Endothelial cell of umbilical vein (primary cell): ENCODE measurements at places on chromosomes 7 and 10.
A peak's percentile ranks its signal among the peaks of the same experiment; 100 is the strongest.

DNA sequence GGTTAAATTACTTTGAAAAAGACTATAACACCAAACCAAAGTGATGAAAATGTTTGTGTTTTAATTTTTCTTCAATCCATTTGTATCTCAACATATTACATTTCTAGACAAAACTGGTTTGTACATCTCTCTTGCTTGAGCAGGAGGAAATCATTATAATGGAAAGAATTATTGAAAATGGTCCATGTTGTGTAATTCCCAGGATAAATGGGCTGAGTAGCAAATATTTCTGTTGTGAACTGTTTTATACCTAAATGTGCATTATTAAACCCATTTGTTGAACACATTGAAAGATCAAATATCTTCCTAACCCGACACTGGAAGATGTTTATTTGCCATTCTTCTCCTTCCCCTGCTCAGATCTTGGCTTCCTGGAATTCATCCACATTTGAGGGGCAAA lies 14.1 kb upstream of the CDK6 start:
- DNase-seq = no peak

- DNase-seq = no peak
Observed at GRCh38 chr10:128896116-128896795, 570.8 kb upstream of the MGMT start.

GRCh38 chr7:150685219-150686029 lies at the start of gene GIMAP2:
TSS of gene GIMAP2 (plus strand) at chr7:150685706. CDS start at chr7:150687060, 1,354 bp downstream.
- peak; percentile 87 for DNase-seq

- DNase-seq = no peak
Observed at GRCh38 chr10:121262774-121263430, 335.3 kb downstream of the FGFR2 start.

DNA sequence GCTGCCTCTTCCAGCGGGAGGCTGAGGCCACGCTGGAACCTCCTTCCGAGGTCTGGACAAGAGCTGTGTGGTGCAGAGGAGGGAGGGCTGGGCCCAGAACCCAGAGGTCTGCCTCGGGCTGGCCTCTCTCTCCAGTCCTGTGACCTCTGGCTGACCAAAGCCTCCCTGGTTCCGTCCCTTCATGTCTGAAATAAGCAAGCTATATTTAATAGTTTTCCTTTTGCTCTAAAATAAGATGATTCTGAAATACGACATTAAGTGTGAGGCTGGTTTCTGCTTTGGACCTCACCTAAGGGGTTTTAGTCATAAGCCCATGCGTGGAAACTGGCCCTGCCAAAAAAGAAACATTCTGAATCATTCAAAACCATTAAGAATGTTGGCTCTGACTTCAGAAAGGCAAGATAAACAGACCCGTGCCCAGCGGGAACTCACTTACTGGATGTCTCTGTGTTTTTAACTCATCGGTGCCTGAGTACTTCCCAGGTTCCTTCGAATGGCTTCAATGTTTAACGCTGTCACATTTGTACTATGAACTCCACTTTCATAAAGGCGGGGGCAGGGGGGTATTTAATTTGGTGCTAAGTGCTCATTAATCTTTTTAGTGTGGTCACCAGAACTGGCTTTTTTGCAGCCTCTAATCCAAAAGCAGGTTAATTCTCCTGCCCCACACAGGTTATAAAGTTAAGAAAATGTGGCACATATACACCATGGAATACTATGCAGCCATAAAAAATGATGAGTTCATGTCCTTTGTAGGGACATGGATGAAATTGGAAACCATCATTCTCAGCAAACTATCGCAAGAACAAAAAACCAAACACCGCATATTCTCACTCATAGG lies 157.5 kb upstream of the KLF14 start:
- DNase-seq = peak; percentile 91

- DNase-seq = no peak
Observed at GRCh38 chr10:114071178-114071577, 27.5 kb downstream of the ADRB1 start.

DNA sequence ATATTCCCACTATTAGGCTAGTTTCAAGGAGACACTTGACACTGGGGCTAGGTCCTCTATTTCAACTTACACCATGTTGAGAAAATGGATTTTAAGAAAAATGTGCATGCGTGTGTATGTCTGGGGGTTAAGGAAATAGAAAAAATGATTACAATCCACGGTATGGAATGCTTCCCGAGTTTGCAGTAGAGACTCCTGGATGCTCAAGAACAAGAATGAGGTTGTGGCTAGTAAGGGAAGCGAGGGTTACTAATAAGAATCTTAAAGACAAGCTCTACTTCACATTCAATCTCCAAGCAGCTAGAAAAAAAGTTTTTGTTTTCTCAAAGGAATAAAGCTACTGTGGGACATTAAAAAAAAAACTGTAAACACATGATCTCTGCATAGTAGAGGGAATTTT lies 54.7 kb downstream of the ANK3 start:
- no peak for DNase-seq

GRCh38 chr10:21523557-21524008 lies 1.9 kb downstream of the SKIDA1 start:
- no peak for DNase-seq

DNA sequence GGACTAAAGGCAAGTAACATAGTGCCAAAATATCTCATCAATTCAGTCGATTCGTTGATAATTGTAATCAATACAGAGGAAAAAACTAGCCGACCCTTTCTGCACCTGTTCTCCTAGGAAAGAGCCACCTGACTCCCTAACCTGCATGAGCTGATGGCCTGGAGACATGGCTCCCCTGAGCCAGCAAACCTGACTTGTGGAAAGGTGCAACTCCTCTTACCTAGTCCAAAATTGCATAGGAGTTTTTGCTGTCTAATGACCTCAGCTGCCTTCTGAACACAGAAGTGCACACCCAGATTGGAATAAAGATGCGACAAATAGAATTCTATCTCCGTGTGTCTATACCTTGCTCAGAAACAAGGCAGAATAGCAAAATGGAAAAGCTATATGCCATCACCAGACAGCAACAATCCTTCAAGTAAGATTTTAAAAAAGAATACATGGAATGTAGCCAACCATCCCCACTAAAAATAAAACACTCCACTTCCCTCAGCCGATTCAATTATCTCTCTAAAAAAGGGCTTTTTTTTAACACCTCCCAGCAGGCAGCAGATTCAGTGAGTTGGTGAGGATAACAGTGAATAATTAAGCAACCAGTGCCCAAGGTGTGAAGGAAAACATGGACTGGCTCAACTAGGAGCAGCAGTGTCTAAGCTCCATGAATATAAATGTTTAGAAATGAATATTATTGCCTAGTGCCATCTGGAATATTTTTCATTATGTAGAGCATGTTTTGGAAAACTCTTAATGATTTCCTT lies 26.6 kb upstream of the LMTK2 start:
- DNase-seq = no peak

DNA sequence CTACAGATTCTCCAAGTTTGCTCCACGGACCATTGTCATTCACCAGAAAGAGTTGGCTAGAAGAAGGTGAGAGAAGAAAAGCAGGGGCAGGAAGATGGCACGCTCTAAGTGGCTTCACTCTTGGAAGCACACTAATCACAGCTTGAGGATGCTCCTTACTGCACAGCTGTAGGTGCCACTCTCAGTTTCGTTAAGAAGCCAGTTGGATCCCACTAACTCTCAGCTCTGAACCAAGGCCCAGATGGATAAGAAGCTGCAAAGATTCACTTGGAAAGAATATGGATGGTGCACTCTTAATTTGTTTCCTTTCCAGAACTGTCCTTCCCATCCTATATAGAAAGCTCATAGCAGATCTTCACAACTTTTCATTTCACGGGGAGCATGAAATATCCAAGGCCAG lies 94.5 kb upstream of the AGK start:
- DNase-seq = no peak

DNA sequence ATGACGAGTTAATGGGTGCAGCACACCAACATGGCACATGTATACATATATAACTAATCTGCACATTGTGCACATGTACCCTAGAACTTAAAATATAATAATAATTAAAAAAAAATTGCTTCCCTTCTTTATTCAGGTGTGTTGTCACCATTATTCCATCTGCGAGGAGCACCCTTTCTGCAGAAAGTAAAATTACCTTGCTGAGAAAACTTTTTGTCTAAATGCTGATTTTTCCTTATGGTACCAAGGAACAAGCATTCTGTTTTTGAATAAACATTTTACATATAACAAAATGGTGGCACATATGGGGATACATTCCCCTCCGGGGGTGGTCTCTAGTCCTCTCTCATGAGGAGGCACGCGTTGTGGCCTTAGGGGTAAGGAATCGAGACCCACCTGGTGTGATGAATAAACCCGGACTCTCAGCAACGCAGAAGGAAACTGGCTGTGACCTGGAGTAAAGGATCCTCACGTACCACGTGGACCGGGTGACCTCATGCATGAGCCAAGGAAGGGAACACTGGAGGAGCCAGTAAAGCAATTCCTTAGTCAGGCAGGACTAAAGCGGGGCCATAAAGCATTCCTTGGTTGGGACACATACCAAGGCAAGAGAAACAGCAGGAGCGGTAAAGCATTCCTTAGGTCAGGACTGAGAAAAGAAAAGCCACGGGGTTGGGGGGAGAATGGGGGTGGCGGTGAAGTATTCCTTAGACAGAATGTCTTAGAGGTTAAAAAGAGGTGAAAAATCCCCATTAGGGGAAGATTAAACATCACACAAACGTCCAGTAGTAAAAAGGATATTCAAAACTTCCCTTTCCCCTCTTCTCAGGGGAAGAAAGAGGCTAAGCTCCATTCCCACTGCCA lies 20.8 kb upstream of the OPTN start:
- no peak for DNase-seq

DNA sequence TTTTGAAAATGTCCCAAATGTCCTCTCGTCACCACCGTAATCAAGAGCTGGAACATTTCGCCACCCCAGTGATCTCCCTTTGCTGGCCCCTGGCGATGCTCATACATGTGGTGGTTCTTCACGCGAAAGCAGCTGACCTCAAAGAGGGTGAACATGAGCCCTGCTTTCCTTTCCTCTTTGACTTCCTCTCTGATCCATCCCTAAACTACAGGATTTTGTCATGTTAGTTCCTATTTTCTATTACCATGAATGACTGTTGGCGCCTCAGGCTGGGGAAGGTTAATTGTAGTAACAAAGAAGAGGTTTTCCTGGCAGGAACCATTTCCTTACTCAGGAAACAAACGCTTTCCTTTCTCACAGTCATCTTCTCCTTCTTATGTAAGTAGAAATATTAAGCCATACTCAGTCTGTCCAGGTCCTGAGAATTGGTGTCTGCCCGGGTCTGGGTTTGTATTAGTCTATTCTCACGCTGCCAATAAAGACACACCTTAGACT lies 114.5 kb downstream of the INSYN2A start:
- peak; percentile 65 for DNase-seq

- no peak for DNase-seq
Observed at GRCh38 chr10:63719226-63719856, 198.1 kb downstream of the REEP3 start.

- no peak for DNase-seq
Observed at GRCh38 chr7:144048648-144049047, at the start of gene OR2A5. TSS of gene OR2A5 (plus strand) at chr7:144048948. CDS start at chr7:144050402, 1,454 bp downstream.

GRCh38 chr7:33873981-33874750 lies 31.2 kb upstream of the BMPER start:
- no peak for DNase-seq

DNA sequence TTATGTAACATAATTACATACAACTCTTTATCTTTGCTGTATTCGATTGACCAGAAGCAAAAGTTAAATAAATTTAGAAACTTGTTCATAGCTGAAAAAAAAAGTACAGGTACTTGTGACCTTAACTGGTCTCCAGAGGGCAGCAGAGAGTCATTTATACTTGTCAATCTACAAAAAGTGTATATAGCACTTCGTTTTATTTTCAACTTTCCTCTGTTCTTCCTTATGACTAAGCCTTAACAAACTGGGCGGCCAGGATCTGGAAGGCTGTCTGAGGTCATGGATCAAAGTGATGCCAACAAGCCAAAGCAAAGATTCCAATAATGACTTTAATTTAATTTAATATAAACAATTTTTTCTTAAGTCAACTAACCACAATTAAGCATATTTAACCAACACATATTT lies 29.8 kb downstream of the C10orf67 start:
- peak; percentile 63 for DNase-seq

DNA sequence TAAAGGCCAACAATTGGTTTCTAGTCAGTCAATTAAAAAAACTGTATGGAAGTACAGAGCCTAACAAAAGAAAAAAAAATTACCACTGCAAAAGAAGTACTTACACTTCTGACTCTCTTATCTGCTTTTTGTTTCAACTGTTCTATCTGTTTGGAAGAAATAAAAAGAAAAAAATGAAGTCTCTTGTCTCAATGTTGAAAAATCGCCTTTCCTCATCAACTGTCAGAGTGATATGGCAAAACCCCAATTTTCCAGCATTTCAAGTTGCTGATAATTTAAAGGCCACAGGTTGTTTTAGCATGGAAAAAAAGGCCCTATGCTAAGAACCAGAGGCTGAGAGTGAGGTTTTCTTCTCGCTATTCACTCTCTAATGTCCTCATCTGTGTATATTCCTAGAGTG lies 13.6 kb downstream of the ZDHHC6 start:
- DNase-seq = no peak

GRCh38 chr7:109009636-109010035 lies 440.0 kb downstream of the DNAJB9 start:
- DNase-seq = no peak

DNA sequence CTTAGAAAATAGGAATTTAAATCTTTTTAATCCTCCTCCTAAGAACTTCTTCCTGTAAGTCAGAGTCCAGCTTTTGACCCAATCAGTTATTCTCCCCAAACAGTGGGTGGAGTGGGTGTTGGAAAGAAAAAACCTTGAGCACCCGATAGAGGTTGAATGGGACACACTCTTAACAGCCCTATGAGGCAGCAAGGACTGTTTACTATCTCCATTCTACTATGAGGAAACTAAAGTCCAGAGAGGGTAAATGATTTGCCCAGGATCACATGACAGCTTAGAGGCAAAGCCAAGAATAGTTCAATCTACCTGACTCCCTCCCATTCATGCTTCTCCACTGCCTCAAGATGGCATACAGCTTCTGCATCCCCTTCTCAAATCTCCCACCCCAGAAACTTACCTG lies 57.6 kb upstream of the SLC35B4 start:
- DNase-seq = no peak
